ENCODE measurements at places on chromosomes 12 and 14.
A peak's percentile ranks its signal among the peaks of the same experiment; 100 is the strongest.

GRCh38 chr14:69171569-69171968 lies 18.6 kb upstream of the DCAF5 start:
- no peak for DNase-seq

- no peak for DNase-seq
These were observed 6.4 kb downstream of the MLXIP start for GRCh38 chr12:122084857-122085405.

- no peak for DNase-seq
These were observed 5.2 kb upstream of the AP1G2 start for GRCh38 chr14:23572836-23573235.

- no peak for DNase-seq
These were observed 100.2 kb downstream of the GALC start for GRCh38 chr14:87892763-87893162.

DNA sequence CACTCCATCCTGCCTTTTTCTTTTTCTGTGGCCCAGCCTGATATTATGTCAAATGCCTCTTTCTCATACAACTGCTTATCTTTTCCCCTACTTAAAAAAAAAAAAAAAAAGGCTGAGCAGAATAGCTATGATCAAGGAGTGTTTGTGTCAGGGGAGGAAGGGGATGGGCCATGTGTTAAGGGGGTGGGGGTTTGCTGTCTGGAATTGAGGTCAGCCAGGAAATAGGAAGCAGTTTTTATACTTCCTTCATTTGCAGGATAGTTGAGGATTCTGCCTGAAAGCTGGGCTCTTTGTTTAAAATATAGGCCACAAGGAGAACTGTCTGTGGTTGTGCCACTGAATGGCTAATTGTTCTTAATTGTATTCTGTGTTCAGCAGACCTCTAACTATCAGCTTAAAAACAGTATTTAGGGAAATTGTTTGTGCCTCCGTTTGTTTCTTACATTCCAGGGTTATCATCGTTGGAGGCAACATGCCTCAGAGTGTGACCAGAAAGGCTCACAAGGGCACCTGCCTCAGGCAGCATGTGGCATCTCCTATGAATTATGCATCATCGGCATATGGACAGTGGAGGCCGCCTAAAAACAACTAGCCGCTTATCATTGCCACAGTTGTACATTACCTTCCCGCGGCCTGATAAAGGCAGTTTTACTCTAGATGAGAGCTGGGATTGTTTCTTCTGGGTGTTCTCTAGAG lies 96.0 kb downstream of the SRGAP1 start:
- DNase-seq, result no peak

DNA sequence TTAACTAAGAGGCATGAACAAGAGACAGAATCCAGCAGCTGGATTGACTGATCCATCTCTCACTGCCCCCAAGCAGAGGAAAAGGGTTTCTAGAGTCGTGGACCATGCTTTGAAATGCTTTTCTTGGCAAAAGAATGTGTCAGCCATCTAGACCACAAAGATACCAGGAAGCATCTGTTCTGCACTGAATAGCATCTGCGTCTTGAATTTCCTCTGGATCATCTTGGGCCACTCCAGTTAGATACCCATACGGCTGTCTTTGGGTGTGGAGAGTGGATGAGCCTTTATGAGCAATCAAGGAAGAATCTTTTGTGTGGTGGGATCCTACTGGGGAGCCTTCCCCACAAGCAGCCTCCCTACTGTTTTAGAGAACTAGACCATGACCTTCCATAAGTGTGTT lies 16.0 kb upstream of the RFX4 start:
- no peak for DNase-seq

GRCh38 chr14:74324931-74325361 lies 22.2 kb upstream of the ABCD4 start:
- no peak for DNase-seq

- DNase-seq, result no peak
These were observed 18.4 kb downstream of the SRGAP1 start for GRCh38 chr12:63862969-63863230.

DNA sequence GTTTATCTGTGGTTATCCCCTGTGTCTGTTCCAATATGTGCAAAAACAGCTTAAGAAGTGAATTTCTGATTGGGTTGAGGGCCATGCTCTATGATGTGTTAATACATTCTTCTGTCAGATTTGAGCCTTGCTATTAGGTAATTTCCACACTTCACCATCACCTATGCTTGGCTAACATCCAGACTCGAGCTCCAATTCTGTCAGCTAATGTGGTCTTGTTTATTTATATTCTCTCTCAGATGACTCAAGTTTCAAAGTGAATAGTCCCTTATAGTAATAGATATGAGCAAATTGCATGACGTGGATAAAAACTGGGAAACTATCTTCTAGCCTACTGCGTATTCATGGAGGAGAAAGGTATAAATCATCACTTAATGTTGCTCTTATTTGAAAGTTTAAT lies 451.3 kb downstream of the SNAPC1 start:
- DNase-seq, result no peak

DNA sequence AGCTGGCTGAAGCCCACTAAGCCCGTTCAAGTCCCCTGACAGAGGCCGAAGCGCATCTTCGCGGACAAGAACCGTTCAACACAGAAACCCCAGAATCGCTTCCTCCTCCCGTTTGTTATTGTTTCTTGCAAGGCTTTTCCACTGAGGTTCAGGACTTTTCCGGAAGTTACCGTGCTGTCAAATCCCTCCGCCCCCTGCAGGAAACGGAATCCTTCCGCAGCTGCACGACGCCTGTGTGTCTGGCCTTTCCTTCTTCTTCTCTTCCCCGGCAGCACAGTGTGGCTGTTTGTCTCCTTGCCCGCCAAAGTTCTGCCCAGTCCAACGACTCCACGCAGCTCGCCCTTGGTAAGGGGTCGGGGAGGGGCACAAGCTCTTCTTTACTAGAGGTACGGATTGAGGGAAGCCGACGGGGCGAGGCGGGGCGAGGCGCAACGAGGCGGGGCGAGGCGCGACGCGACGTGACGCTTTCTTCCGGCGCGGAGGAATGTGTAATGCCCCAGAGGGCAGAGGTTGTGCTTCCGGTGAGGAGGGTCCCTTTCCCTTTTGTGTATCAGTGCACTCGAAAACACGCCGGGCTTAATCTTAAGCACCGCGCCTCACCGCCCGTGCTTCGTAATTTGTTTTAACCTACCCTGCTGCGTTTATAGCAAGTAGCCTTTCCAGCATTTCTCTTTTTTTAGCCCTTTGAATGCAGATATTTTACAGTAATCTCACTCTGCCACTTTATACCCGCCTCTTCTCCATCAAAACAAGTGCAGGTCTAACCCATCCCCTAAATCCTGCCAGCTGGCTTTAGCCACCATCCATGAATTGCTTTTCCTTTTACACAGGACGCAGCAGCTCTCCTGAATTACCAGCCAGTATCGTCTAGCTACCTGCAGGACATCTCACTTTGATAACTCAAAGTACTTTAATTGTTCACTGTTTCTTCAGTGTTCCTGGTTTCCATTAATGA lies at the start of gene KDM5A:
Gene KDM5A, minus strand, starts transcription at position 179 of the 955 bp plus-strand sequence. CDS start 229 bp downstream, outside the sequence.
- peak; percentile 80 for DNase-seq

GRCh38 chr12:45893240-45893639 lies 97.1 kb downstream of the SCAF11 start:
- no peak for DNase-seq

- DNase-seq, result no peak
These were observed 2.1 kb upstream of the BLOC1S1 start for GRCh38 chr12:55713721-55714120.

DNA sequence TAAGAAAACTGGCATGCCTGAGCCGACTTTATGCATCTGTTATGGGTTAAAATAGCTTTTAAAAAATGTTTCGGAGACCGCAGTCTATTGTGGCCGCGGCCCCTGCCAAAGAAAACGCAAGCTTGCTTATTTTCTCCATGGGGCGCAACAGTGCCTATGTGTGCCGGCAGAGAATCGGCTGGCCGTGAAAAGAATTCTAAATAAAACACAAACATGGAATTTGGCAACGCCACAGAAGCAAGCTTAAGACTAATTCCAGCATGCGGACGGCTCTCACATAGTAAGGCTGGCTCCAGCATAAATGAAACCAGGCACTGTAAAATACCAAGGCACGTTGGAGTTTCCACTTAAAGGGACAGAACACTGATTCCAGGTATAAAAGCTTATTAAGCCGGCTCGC lies 56.7 kb downstream of the BCL11B start:
- DNase-seq, result no peak

GRCh38 chr12:93322784-93323183 lies 54.9 kb upstream of the NUDT4 start:
- no peak for DNase-seq

DNA sequence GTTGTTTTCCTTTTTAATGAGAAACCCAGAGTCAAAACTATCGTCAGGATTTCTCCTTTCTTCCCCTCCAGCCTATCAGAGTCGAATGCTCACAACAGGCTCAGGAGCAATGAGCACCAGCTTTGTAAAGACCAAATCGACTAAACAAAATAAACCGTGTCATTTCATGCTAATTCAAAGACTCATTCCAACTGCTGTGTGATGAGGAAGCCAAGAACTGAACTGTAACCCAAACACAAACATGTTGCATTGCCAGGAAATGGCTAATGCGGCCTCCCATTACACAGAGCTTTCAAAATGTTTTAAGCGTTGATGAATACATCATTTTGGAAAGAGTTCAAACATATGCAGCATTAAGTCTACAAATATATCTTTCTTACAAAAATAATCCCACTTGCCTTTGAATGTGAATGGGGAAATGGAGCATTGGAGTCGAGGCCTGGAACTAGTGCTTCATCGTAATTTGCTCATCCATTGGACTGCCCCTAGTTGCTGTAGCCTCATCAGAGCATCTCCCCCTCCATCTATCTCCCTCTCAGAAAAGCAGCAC lies 349.5 kb downstream of the GXYLT1 start:
- no peak for DNase-seq

- DNase-seq, result no peak
These were observed 404.5 kb upstream of the TBX3 start for GRCh38 chr12:115088328-115088994.

DNA sequence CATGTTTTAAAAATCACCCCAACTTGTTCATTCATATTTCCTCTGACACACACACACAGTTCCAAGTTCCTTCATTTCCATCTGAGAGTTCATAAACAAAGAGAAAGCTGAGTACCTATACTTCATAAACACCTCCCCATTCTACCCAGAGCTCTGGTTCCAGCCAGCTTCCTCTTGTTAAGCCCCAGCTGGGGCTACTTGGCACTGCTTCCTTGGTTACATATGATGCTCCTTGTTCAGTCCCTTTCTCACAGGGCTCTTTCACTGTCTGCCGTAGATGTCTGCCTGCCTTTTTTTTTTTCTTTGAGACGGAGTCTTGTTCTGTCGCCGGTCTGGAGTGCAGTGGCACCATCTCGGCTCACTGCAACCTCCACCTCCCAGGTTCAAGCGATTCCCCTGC lies 77.5 kb downstream of the COX16 start:
- no peak for DNase-seq

- no peak for DNase-seq
These were observed 18.1 kb downstream of the MEG3 start for GRCh38 chr14:100844082-100844408.

GRCh38 chr12:115871714-115872113 lies 405.8 kb downstream of the MED13L start:
- DNase-seq, result no peak

GRCh38 chr14:106802413-106803364 lies 1276.3 kb downstream of the TMEM121 start:
- no peak for DNase-seq

Data from stimulated activated CD4-positive, alpha-beta T cell treated with anti-CD3 and anti-CD28 coated beads, Interleukin-2, amount 100 ng/mL, for 48 hours (primary cell).